Fibroblast of skin of right biceps (primary cell): ENCODE measurements at places on chromosomes 5 and 9.
A peak's percentile ranks its signal among the peaks of the same experiment; 100 is the strongest.

DNA sequence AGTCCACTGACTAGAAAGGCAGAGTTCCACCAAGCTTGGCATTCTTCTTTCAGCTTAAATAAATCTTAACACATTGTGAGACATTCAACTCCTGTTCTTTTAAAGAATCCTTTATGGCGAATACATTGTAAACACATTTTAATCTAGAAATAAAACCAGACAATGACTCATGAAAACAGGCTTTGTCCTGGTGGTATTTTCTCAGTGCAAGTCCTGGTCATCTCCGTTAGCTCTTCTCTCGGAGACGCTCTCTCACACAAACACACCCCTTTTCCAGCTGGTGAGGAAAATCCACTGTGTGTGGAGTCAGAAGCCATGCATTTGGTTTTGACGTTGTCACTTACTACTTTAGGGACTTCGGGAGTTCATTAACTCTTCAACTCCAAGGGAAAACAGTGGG lies 140.4 kb downstream of the AUH start:
- DNase-seq, result peak; percentile 22

DNA sequence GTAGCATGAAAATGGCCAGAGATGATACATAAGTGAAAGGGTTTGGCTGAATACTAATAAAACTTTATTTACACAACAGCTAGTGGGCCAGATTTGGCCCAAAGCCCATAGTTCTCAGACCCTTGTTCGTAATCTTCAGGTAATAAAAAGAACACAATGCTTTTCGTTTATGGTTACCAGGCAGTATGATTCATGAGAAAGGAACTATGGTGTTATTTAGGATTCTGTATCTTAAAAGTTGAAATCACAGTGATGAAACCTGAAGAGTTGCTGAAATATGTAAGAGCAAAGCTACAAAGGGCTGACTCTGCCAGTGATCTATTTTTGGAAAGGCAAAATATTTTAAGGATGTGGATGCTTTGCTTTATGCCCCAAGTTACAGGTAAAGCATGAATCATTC lies 192.7 kb downstream of the SMC2 start:
- peak; percentile 51 for DNase-seq

GRCh38 chr9:116900543-116900942 lies 213.4 kb downstream of the TRIM32 start:
- DNase-seq, result no peak

DNA sequence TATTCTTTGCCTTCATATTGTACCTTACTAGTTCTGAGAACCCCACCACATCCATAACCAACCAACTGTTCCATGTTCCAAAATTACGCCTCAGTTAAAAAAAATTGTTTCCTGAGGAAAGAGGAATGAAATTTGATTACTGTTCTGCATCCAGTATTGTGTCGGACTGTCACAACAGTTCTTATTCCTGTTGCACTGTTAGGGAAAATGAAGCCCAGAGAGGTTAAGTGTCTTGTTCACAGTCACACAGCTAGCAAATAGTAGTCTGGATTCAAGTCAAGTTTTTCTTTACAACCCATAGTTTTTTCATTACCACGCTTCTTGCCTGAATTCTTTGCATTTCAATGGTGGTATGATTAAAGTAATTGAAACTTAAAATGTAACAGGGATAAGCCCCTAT lies 4.4 kb downstream of the FSD1L start:
- DNase-seq, result no peak

GRCh38 chr5:156479849-156480248 lies 152.9 kb downstream of the SGCD start:
- peak; percentile 82 for DNase-seq

DNA sequence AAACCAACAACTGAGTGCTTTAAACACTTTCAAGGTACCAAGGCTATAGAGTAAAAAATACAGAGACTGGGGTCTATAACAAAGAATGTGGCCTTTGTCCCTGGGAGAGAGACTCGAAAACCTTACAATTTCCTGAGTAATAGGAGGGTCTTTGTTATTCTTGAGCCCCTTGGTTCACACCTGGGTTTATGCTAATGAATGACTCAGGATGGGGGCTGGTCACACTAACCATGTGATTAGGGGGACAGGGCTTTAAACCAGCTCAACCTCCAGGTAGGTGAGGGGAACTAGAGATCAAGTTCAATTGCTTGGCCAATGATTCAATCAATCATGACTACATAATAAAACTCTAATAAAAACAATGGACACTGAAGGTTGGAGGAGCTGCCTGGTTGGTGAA lies 50.2 kb downstream of the PLPP1 start:
- no peak for DNase-seq
